ENCODE measurements at places on chromosomes 5 and 9.

GRCh38 chr5:64834037-64834436 is 65.3 kb downstream of the CWC27 start:
- no peak for DNase-seq

- no peak for DNase-seq
Measured at GRCh38 chr5:72499730-72500129, 7.5 kb downstream of the ZNF366 start.

- no peak for DNase-seq
Measured at GRCh38 chr5:143145243-143146160, 258.0 kb downstream of the NR3C1 start.

DNA sequence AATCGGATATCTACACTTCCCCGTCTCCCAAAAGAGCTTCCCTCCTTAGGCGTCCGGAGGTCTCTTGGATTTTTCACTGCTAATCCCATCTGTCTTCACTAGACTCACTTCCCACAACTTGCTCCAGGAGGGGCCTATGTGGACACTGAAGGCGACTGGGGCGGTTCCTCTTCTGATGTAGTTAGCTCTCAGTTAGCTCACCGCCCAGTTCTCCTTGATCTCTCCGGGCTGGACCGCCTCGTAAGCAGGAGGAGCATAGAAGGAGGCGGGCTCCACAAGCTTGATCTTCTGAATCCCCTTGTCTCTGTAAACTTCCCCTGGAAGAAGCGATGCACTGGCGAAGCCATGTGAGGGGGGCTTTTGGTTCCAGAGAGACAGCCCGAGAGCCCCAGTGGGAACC is 112.0 kb upstream of the SELENOP start:
- no peak for DNase-seq

Data from stimulated activated CD8-positive, alpha-beta memory T cell treated with anti-CD3 and anti-CD28 coated beads, Interleukin-4, amount 100 ng/mL, for 4 hours (primary cell).